ENCODE measurements at places on chromosomes 16 and 17.

- DNase-seq = no peak
Measured at GRCh38 chr17:6498901-6499540, 54.8 kb downstream of the PIMREG start.

DNA sequence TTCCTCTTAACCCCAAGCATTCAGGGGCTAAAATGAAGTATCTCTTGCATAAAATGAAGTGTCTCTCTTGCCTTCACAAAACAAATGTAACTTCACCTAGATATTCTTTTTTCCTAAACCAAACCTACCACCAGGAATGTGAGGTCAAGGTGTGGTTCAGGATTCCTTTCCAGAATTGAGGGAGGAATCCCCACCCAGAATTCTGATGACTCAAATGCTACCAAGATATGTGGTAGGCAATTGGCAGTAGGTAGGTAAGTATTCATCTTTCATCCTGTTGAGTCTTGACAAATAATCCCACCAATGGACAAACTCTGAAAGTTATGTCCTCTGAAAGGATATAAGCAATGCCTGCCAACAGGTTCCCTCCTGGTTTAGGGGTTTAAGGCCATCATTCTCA is 26.2 kb downstream of the TRIM16 start:
- DNase-seq = no peak

DNA sequence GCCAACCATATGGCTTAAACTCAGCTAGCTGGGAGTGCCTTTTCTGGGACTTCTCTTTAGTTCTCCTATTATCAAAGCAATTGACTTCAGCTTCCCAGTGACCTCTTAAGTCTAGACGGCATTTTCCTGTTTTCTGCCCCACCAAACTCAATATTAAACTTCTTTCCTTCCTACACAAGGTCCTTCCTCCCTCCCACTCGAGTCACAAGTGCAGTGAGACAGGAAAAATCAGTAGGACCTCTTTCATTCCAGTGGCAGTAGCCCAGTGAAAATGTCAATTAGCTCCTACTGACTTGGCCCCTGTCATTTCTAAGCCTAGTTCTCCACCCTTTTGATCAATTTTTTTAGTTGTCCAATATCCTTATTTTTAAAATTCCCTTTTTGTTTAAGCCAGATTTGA is 9.6 kb upstream of the NACA2 start:
- DNase-seq = no peak

GRCh38 chr17:44961921-44962350 is 6.2 kb downstream of the C1QL1 start:
- no peak for DNase-seq

DNA sequence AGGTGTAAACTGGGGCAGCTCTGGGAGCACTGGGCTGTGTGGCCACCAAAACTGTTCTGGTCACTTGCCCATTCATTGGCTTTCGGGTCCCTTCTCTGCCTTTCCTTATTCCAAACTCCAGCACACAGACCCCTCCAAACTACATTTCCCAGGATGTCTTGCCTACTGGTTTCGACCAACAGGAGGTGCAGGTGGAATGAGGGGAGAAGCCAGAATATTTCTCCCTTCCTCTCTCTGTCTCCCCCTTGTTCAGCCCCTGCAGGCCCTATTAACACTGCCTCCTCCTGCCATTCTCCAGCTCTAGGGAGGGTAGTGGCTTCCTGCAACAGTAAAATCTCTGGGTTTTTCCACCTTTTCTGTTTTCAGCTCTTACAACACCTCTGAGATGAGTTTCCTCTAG is 13.2 kb upstream of the NAGPA start:
- DNase-seq = no peak

DNA sequence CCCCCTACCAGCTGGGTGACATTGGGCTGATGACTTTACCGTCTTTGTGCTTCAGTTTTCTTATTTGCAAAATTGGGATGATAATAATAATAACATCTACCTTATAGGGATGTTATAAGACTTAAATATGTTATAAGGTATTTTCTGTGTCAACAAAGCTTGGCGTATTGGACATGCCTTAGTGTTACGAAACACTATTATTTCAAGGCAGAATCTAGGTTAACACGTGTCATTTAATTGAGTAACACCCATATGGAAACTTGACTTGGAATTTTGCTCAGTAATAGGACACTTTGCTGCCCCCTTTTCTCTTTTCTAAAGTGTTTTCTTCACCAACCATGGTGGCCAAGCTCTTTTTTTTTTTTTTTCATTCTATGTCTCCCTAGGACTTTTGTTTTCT is 294.2 kb upstream of the SALL1 start:
- DNase-seq = no peak

DNA sequence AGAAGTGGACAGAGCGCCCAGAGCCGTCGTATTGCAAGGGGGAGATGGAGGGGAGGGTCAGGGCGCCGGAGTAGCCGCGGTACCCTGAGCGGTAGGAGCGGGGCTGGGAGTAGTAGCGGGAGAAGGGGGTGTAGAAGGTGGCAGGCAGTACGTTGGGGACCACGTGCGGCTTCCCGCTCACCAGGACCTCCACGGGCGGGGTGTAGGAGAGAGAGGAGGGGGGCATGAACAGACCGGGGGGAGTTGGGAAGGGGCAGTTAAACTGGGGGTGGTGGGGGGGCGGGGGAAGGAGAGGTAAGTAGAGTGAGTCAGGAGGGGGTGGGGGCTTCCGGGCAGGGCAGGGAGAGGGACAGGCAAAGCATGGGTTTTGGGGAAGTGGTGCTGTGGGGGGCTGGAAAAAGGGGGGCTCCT is 16.8 kb downstream of the ST6GALNAC2 start:
- no peak for DNase-seq

GRCh38 chr16:75238132-75238852 is 13.1 kb downstream of the BCAR1 start:
- peak; percentile 2 for DNase-seq

DNA sequence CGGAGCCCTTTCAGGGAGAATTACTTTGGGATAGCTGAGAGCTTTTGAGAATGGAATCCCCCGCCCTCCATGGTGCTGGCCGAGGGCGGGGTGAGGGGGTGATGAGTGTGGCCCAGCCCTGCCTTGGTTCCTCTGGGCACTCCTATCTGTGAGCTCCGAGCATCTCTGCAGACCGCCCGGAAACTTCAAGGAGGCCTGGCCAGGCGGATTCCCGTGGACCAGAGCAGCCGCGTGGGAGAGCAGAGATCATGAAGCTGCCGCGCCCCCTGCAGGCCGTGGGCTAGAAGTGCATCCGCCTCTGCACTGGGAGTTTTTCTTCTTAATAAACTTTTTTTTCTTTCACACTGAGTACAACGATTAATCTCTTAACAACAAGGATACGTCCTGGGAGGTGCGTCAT is 392.9 kb upstream of the EEF2KMT start:
- DNase-seq = peak; percentile 62

DNA sequence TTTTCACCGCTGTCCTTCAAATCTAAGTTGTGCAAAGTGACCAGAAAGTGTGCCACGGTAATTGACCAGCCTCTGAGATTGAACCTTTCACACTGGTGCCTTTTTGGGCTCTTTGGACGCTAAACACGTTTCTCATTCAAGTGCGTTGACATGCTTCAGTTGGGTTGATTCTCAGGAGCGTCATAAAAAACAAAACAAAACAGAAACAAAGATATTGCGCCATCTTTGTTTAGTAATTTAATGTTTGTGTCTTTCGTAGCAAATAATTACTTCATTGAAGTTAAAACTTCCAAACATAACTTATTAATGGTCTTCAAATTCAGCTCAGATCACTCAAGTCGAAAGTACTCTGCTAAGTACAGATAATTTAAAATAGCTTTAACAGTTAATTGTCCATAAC is 80.2 kb downstream of the OR1D5 start:
- DNase-seq = peak; percentile 71

DNA sequence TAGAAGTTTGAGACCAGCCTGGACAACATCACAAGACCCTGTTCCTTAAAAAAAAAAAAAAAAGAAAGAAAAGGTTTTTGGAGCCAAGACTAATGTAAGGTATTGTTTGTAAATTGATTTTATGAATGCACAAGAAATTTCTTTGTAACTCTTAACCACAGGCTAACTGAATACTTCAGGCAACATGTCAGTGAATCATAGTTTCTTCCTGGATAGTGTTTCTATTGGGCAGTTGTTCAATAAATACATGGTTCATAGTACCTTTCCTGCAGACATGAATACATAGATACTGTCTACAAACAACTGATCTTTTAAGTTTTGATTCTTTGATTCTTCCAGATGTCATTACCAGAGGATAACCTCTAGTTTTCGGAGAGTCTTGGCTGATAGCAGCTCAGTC is 11.6 kb downstream of the DDX42 start:
- DNase-seq = no peak

- DNase-seq = no peak
Measured at GRCh38 chr16:56603589-56603988, 4.8 kb upstream of the MT2A start.

- DNase-seq = no peak
Measured at GRCh38 chr16:79628988-79629387, 28.5 kb upstream of the MAF start.

DNA sequence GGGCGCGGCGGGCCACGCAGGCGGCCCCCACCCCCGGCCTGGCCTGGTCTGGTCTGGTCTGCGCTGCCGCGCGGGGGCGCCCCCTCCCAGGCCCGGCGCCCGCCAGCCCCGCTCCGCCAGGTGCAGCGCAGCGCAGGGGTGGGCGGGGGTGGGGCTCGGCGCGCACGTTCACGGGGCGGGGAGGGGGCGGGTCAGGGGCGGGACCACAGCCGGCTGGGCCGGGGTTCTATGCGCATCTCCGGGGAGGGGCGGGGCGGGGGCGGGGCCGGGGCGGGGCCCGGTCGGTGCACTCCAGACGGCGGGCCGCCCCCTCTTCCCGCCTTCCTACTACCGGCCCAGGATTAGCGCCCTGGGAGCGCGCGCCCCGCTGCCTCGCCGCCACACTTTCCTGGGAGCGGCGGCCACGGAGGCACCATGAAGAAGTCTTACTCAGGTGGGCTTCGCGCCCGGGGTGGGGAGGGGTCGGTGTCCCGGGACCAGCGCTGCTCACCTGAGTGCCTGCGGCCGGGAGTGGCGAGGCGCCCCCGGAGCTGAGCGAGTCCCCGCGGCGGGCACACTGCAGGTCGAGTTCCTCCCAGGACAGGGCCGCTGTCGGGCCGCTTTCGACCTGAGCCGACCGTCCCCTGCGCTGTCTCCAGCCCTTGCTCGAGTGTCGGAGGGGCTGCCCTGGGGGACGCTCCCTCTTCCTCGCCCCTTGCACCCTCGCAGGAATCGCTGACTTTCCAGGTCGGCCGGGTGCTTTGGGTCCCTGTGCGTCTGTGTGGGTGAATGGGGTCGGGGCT is 140.5 kb downstream of the SEC14L1 start:
- DNase-seq = peak; percentile 47

DNA sequence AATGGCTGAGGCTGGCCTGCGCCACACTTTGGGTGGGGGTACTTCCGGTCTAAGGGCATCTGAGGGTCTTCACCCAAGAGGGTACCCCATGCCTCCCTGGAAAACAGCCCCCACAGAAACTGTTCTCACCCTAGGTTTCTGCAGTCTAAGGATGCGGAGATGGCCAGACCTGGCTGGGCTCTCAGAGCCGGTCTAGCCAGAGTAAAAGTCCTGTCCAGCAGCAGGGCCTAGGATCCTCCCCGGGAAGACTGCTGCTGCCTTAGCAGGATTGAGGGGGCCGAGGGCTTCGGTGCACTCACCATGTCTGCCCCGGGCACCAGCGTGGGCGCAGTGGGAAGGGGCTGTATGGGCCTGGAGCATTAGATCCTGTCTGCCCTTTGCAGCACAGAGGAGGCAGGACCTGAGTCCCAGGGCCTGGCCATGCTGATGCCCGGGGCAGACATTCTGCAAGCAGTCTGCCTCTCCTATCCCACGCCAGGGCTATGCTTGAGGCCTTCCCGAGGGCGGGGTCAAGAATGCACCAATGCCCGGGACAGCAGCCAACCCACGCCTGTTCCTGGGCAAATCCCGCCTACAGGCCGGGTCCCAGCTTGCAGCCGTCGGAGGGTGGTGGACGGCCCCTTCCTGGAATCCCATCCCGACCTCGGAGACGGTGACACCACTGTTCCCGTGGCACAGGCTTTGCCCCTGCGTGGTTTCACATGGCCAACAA is 54.7 kb downstream of the CBFA2T3 start:
- no peak for DNase-seq

GRCh38 chr16:4733747-4734062 is 366 bp downstream of the ANKS3 start:
- no peak for DNase-seq

- DNase-seq = peak; percentile 63
Measured at GRCh38 chr17:34793231-34793908, 167.9 kb downstream of the CCT6B start.

DNA sequence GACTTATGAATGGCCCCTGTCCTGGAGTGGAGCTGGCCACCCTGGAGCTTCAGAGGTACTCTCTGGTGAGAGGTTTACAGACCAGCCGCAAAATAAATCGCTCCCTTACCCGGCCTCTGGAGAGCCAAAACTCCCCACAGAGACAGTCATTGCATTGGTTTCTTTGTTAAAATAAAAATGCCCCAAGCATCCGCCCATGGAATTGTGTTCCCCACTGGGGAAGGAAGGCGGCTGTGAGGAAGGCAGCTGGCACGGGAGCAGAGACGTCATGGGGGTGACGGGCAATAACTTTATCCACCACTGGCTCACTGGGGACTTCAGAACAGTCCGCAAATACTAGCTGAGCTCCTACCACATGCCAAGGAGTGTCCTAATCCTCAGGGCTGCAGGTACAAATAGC is 266.2 kb upstream of the FOXF1 start:
- DNase-seq = no peak

DNA sequence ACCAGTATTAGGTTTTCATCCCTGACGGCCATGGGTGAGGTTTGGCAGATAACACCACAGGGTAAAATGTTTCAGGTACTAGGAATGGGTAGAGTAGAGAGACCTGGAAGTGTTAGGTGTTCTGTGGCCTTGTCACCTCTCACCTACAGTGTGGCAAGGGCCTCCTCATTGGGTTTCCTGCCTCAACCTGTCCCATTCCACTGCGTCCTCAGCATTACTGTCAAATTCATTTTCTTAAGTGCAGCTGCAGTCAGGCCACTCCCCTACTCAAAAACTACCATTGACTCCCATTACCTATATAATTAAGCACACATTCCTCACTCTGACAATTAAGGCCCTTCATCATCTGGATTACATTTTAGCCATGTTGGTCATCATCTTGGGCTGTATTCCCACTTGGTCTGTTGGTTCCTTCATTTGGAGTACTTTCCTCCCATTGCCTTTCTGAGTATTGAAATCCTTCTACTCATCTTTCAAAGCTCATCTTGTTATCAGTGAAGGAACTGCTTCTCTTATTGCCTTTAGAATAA is 64.5 kb downstream of the NUP88 start:
- DNase-seq = no peak

- no peak for DNase-seq
Measured at GRCh38 chr16:85534536-85535351, 78.4 kb upstream of the GSE1 start.

Measured in DMS79 treated with DMSO at 0.1 percent for 48 hours (cell line).